ENCODE measurements at places on chromosomes 7 and 10.

- DNase-seq, result no peak
Measured at GRCh38 chr10:2202401-2202800, 465.1 kb upstream of the ADARB2 start.

DNA sequence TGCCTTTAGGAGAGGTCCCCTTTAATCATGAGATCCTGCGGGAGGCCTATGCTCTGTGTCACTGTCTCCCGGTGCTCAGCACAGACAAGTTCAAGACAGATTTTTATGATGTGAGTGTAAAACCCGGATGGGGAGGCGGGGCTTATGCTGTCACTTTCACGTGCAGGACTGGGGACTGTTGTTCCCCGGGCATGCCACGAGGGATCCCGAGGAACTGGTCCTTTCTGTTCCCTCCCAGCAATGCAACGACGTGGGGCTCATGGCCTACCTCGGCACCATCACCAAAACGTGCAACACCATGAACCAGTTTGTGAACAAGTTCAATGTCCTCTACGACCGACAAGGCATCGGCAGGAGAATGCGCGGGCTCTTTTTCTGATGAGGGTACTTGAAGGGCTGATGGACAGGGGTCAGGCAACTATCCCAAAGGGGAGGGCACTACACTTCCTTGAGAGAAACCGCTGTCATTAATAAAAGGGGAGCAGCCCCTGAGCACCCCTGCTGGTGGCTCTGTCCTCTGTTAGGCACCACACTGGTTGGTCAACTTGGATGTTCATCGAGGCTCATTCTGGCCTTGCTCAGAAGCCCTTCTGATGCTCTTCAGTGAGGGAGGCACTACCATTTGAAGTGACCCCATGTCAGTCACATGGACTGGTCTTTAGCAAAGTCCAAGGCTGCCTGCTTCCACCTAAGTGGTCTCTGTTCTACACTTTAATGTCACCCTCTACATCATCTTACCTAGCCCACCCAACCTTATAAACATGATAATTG is 2.8 kb downstream of the COPS6 start:
- DNase-seq, result no peak

DNA sequence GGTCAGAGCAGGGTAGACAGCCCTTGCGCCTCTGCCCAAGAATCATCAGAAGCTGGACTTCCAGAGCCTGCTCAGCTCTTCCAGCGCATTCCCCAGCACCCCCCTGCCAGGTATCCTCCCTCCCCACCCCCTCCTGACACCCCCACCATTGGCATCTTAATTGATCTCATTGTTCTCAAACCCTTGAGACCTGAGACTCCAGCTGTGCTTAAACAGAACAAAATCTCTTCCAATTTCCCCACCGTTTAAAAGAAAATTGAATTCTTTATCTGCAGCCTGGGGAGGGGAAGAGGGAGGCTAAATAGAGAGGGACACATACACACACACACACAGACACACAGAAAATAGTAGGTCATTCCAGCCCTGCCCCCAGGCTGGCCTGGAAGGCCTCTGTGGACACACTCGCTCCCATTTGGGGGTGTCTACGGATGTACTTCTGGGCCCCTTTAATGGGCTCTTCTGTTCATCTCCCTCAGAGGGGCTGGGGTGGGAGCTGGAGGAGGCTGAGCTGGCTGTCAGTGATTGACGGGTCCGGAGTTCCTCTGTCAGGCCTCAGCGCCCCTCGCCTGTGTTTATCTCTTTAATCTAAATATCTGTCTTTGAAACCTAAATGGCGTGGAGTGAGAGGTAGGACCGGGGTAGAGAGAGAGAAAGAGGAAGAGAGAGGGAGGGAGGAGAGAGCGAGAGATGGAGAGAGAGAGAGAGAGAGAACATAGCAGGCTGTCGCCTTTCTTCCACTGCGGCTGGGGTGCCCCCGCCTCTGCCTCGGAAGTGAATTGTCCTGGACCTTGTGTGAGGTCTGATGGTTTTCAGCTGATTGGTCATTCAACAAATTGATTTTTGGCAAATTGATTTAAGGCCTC is 61.7 kb downstream of the C10orf105 start:
- DNase-seq, result no peak

DNA sequence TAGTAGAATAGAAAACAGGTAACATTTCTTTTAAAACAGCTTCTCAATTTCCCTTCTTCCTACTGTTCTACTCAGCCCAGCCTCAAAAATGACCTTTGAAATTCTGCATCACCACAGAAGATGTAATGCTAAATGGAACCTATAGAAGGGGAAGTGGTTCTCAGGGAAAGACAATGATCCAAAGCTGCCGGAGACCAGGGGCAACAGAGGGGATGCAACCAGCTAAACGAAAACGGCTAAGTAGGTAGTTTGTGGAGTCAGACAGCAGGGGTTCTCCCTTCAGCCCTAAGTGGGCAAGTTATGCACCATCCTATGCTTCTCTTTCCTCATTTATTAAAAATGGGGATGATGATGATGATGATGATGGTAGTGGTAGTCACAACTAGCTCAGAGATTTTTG is 214.3 kb downstream of the ELMO1 start:
- no peak for DNase-seq

- no peak for DNase-seq
Measured at GRCh38 chr10:133154996-133155778, 4.8 kb upstream of the KNDC1 start.

DNA sequence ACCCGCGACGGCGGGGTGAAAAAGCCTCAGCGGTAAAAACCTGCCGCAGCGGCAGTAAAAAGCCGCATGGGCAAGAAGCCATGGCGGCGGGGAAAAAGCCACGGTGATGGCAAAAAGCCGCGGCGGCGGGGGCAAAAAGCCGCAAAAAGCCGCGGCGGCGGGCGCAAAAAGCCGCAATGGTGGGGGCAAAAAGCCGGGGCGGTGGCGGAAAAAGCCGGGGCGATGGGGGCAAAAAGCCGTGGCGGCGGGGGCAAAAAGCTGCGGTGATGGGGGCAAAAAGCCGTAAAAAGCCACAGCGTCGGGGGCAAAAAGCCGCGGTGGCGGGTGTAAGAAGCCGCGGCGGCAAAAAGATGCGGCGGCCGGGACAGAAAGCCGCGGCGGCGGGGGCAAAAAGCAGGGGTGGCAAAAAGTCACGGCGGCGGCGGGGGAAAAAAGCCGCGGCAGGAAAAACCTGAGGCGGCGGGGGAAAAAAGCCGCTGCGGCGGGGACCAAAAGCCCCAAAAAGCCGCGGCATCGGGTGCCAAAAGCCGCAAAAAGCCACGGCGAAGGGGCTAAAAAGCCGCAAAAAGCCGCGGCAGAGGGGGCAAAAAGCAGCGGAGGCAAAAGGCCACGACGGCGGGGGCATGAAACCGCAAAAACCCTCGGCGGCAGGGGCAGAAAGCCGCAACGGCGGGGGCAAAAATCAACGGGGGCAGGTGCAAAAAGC is 488.5 kb downstream of the ZNF33B start:
- no peak for DNase-seq

DNA sequence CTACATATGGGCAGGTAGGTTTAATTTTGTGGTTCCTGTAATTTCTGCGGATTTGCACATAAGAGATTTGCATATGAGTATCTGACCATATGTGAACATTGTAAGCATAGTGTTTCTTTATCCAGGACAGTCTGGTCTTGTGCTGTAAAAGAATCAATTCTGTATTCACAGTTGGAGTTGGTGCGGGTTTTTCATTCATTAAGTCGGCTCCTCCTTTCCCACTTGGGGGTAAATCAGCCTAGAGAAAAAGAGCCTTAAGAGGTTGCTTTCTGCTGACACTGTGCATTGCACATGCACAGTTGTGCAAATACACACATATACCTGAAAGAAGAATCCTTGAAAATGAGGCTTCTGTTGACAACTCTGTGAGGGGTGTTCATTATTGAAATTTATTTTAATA is 6.1 kb upstream of the CYP26C1 start:
- no peak for DNase-seq

GRCh38 chr10:75776738-75777504 is 345.5 kb downstream of the LRMDA start:
- DNase-seq, result no peak

GRCh38 chr10:89450901-89451300 is 36.5 kb downstream of the IFIT5 start:
- no peak for DNase-seq

- no peak for DNase-seq
Measured at GRCh38 chr7:155590215-155591018, 44.1 kb upstream of the CNPY1 start.

GRCh38 chr7:101824440-101824839 is 7.0 kb downstream of the CUX1 start:
- DNase-seq, result no peak

DNA sequence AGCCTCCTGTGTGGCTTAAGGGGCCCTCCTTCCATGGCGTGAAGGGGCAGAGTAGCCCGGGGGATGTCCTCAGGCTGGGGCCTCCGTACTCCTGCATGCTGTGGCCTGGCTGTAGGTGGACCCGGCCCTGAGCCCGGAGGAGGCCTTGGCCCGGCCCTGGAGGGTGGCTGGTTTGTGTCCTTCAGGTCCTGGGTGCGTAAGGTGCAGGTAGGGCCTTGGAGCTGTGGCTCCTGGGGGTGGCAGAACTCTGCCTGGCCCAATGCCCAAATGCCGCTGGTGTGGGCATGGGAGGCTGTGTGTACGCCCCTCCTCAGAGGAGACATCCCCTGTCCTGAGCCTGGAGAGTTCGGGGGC is 26.9 kb upstream of the AMZ1 start:
- no peak for DNase-seq

GRCh38 chr7:117146511-117146910 is 176.3 kb downstream of the WNT2 start:
- no peak for DNase-seq

- peak; percentile 10 for DNase-seq
Measured at GRCh38 chr10:30701451-30702173, 72.1 kb upstream of the LYZL2 start.

DNA sequence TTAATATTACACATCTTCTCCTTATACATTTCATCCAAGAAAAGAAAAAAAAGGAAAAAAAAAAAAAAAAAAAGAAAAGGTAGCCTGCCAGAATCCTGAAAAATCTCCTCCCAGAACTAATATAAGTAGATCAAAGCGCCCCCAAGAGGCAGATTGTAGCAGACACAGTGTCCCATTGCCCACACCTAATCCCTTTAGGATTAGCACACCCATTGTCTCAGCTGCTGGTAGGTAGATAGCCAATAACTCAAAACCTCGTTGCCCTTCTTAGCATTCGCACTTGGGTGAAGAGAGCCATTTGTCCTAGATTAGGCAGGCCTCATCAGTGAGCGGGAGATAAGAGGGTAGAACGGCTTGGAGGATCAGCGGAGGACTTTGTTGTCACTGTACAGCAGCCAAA is 100.2 kb upstream of the SORCS1 start:
- no peak for DNase-seq

DNA sequence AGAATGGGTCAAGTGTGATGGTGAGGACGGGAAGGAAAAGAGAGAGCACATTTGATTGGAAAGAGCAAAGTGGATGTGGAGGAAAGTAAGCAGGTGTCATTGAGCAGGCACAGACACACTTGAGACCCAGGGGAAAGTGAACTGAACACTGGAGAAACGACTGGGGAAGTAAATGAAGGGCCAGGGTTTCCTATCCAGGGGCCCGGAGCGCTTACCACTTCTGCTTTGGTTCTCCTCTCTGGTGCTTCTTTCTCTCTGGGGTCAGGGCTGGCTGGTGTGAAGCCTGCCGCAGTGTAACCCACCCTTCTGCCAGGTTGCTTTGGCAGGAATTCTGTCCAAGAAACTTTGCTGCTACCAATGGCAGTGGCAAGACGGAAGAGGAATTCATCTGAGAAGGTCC is 219.3 kb downstream of the SKAP2 start:
- no peak for DNase-seq

DNA sequence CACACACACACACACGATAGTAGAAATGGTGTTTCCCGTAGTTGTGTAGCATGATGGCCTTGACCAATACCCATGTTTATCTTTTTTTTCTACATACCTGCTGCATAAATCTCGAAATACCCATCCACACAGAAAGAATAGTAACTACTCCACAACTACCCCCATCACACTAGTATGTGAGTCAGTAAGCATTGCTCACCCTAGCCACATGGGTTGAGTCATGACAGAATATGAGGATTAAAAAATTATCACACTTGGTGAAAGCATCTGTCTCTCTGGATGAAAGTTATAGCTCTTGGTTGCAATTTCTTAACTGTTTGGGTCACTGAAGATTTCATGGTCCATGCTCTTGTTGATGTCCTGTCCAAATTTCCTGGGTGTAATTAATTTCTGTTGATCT is 103.4 kb upstream of the MDFIC start:
- no peak for DNase-seq

GRCh38 chr10:28215930-28216329 is 86.9 kb downstream of the MPP7 start:
- no peak for DNase-seq

- no peak for DNase-seq
Measured at GRCh38 chr7:131555552-131556052, 826 bp downstream of the PODXL start.

GRCh38 chr10:32436215-32436614 is 9.7 kb upstream of the CCDC7 start:
- no peak for DNase-seq

DNA sequence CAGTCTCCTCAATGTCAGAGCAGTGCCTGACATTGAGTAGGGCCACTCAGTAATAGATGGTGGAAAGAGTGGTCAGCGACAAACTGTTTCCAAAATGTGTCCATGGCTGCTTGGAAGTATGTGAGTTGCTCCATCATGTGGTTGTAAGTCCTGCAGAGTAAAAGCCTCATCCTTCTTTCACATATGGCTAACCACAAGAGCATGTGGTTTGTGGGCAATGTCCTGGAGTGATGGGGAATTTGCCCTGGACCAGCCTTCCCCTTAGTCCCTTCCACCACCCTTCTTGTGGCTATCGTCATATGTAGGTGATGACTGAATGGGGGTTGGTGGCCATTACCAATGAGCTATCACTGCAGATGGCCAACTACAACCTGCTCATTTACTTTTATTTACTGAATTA is 33.0 kb upstream of the PLXNA4 start:
- no peak for DNase-seq

- DNase-seq, result no peak
Measured at GRCh38 chr10:60883187-60883586, 60.8 kb downstream of the RHOBTB1 start.

DNA sequence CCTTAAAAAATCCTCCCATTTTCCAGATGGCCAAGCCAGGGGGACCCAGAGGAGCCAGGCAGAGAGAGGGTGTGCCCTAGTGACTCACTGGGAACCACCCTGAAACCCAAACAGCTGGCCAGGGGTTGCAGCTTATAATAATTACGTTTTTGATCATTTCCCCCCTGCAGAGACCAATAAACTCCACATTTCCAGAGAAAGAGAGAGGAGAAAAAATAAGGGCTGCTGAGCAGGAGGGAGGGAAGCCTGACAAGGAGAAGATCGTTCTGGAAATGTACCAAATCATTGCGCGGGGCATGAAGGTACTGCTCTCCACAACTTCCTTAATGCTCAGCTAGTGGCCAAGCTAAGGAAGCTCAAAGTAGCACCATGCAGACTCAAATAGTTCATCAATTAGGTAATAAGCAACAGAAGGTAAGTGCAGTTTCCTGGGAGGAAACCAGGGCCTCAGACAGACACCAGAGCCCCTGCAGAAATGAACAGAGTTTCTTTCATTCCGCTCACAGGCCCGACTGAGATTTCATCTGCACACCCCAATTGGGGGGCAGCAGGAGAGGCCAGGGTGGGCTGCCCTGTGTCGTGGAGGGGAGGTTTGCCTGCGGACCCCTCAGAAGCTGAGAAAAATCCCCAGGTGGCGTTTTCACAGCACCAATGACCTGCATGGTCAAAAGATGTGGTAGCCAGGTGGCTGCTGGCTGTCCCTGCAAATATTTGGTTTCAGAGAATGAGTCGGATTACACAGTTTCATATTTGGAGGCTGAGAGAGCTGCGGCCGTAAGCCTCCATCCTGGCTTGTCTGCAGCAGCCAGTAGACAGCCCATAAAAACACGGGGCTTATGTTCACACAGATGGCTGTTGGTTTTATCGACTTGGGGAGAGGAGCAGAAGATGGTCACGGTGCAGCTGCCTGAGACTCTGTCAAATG is 153.2 kb upstream of the LYZL2 start:
- no peak for DNase-seq

- DNase-seq, result no peak
Measured at GRCh38 chr10:83678850-83679249, 460.5 kb upstream of the GHITM start.
